ENCODE measurements at places on chromosomes 1 and 21.

- no peaks in the 10 kb centered on the region for H3K4me1 ChIP-seq
- no peaks in the 10 kb centered on the region for H3K27me3 ChIP-seq
- DNase-seq = no peak
- H3K4me3 ChIP-seq = no peak overlapping the region
Observed at GRCh38 chr1:213138391-213138790, 87.3 kb downstream of the RPS6KC1 start.

- H3K4me3 ChIP-seq = no peak overlapping the region
- DNase-seq = no peak
- no peak overlapping the region for H3K27ac ChIP-seq
- peaks cover 34% of the 10 kb centered on the region for H3K36me3 ChIP-seq
Observed at GRCh38 chr1:205187420-205187819, 24.1 kb downstream of the DSTYK start.

- H3K4me1 ChIP-seq = no peaks in the 10 kb centered on the region
- no peaks in the 10 kb centered on the region for H3K36me3 ChIP-seq
- H3K27me3 ChIP-seq = no peaks in the 10 kb centered on the region
Observed at GRCh38 chr1:68954841-68955240, 458.0 kb upstream of the DEPDC1 start.

DNA sequence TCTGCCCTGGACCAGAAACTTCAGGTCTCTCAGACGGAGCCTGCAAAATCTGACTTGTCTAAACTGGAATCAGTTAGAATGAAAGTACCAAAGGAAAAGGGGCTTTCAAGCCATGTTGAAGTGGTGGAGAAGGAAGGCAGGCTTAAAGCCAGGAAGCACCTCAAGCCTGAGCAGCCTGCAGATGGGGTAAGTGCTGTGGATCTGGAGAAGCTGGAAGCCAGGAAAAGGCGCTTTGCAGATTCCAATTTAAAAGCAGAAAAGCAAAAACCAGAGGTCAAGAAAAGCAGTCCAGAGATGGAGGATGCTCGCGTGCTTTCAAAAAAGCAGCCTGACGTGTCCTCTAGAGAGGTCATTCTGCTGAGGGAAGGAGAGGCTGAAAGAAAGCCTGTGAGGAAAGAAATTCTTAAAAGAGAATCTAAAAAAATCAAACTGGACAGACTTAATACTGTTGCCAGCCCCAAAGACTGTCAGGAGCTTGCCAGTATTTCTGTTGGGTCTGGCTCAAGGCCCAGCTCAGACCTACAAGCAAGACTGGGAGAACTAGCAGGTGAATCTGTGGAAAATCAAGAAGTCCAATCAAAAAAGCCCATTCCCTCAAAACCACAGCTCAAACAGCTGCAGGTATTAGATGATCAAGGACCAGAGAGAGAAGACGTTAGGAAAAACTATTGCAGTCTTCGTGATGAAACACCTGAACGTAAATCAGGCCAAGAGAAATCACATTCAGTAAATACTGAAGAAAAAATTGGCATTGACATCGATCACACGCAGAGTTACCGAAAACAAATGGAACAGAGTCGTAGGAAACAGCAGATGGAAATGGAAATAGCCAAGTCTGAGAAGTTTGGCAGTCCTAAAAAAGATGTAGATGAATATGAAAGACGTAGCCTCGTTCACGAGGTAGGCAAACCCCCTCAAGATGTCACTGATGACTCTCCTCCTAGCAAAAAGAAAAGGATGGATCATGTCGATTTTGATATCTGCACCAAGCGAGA, 46.6 kb downstream of the ZBTB17 start:
- no peak overlapping the region for H3K4me3 ChIP-seq
- H3K4me1 ChIP-seq = no peaks in the 10 kb centered on the region
- H3K27me3 ChIP-seq = no peaks in the 10 kb centered on the region
- peak overlapping the region; percentile 33 for H3K27ac ChIP-seq

- peaks cover 34% of the 10 kb centered on the region for H3K36me3 ChIP-seq
- H3K27me3 ChIP-seq = no peaks in the 10 kb centered on the region
- H3K27ac ChIP-seq = no peak overlapping the region
- DNase-seq = no peak
Observed at GRCh38 chr1:12293416-12293815, 63.6 kb downstream of the VPS13D start.

DNA sequence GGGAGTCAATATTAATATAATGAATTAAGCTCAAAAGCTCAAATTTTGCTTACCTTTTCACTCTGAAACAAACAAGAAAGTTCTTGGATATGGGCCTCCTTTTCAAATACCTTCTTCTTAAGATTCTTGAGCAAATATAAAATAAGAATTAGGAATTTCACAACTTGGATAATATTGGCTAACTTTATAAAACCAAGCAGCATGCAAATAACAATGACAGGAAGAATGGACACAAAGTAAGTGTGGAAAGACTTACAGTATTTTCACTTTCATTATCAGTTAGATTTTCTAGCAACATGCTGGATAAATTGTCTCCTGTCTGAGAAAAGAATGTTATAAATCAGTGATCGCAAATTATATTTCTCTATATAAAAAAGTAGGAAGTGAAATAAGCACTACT, 13.2 kb downstream of the ODF2L start:
- DNase-seq = no peak
- peaks cover 16% of the 10 kb centered on the region for H3K4me1 ChIP-seq
- H3K36me3 ChIP-seq = peaks cover 13% of the 10 kb centered on the region
- no peak overlapping the region for H3K27ac ChIP-seq
